LHCN-M2 (cell line): ENCODE measurements at places on chromosomes 6 and 20. TPM values are rescaled to one million over a fixed set of nuclear protein-coding genes. Genes with fewer than 3 reads are reported as not detected.

FAXC gene
- total RNA-seq: 0.90 and 2.9 TPM in 2 replicates

DUSP15 gene
- total RNA-seq: 0.11 TPM in 1 of 2 replicates, not detected in the other

DSP gene
- total RNA-seq: 4.5 and 5.5 TPM in 2 replicates

RGL2 gene
- total RNA-seq: 20.6 and 24.4 TPM in 2 replicates

BCAS1 gene
- 0.06 TPM in 1 of 2 replicates, not detected in the other for total RNA-seq

EPPIN gene
- not detected in 2 replicates for total RNA-seq

DNA sequence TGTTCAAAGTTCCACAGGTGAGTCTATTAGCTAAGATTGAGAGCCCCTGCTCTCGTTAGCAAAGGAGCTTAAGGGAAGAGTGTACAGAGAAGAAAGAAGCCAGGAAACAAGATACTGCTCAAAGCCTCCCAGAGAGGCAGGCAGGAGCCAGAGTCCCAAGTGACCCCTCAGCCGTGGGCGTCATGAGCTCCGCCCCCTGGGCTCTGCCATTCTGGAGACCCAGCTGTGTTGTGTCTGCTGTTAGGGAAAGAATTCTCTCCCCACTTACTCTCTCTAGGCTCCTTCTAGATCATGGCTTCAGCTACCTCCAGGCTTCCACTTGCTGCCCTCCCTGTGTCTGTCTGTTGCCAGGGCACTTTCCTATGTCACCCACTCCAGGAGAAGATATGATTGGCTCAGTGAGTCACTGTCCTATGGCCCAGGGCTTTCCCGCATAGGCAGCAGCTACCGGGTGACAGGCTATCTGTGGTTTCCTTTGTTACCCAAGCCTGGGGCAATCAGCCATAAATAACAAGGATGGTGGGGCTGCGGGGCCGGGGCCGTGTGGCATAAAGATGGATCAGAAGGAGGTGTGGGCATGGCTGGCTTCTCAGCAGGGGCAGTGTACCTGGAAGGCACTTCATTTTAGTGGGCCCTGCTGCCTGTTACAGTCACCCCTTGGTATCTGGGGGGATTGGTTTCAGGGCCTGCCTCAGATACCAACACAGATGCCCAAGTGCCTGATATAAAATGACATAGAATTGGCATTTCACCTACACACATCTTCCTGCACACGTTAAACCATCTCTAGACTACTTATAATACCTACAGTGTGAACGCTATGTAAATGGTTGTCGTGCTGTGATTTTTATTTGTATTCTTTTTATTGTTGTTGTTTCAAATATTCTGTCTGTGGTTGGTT is 118.9 kb downstream of the ARMC2 start:
- DNase-seq: peak; percentile 56

DNA sequence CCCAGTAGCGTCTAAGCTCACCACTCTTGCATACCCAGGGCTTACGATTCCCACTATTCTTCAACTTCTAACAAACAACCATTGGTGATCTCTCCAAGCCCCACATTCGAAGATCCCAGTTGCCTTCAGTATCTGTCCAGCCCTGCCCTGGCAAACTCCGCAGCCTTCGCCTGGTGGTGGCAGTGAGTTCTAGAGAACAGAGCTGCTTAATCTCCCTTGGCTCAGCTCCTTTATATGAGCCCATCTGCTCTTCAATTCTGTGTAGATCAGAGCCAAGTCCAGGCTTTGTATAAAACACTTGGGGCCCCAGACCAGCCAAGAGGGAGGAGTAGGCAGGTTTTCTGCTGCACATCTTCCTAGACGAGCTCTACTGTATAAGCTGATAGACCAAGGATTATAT is 193.3 kb downstream of the PHACTR1 start:
- no peak for DNase-seq

- no peak for DNase-seq
Measured at GRCh38 chr20:18056174-18057100, 1.3 kb downstream of the OVOL2 start.

DNA sequence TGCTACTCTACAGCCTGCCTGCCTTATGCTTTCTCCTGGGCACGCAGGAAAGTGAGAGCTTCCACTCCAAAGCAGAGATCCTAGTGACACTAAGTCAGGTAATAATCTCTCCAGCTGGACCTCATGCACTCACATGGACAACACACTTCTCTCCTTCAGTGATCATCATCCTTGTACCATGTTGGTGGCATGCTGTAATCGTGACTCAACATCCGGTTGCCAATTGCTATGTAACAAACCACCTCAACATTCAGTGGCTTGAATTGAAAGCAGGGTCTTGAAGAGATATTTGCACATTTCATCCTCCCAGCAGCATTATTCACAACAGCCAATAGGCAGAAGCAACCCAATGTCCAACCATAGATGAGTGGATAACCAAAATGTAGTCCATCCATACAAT is 40.3 kb upstream of the PPP1R3G start:
- peak; percentile 16 for DNase-seq

- DNase-seq: no peak
Measured at GRCh38 chr20:47350691-47351545, 5.6 kb downstream of the ZMYND8 start.

DNA sequence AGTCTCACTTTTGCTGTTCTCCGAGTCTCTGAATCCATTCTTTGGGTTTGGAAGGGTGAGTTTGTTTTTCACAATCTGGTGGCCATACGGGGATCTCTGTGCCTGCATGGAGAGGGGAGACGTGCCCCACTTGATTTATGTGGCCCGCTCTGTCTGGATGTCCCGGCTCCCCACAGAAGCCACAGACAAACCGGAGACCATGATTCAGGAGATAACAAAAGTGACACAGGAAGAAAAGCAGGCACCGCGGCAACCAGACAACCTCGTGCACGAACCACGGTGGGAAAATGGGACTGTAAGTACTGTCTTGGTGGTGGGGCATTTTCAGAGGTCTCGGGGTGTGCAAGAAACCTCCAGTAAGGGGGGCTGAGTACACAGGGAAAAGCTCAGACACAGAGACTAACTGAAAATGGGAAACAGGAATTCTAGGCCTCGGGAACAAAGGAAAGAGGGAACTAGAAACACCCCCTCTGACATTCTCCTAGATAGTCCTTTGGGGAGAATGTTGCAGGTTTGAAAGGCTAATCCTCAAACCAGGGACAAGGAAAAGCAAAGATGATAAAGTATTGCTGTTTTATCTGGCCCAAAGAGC is 22.1 kb upstream of the ZNF318 start:
- DNase-seq: no peak

- DNase-seq: peak; percentile 73
Measured at GRCh38 chr6:26336355-26337198, 28.4 kb upstream of the BTN3A2 start.

DNA sequence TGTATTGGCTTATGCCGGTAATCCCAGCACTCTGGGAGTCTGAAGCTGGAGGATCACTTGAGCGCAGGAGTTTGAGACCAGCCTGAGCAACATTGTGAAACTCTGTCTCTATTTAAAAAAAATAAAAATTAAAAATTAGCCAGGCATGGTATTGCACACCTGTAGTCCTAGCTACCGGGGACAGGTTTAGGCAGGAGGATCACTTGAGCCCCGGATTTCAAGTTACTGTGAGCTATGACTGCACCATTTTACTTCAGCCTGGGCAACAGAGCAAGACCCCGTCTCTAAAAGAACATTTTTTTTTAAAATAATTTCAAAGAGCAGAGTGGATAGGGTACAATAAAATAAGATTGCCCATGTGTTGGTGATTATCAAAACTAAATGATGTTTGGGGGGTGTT is 482.9 kb upstream of the SOX4 start:
- no peak for DNase-seq

DNA sequence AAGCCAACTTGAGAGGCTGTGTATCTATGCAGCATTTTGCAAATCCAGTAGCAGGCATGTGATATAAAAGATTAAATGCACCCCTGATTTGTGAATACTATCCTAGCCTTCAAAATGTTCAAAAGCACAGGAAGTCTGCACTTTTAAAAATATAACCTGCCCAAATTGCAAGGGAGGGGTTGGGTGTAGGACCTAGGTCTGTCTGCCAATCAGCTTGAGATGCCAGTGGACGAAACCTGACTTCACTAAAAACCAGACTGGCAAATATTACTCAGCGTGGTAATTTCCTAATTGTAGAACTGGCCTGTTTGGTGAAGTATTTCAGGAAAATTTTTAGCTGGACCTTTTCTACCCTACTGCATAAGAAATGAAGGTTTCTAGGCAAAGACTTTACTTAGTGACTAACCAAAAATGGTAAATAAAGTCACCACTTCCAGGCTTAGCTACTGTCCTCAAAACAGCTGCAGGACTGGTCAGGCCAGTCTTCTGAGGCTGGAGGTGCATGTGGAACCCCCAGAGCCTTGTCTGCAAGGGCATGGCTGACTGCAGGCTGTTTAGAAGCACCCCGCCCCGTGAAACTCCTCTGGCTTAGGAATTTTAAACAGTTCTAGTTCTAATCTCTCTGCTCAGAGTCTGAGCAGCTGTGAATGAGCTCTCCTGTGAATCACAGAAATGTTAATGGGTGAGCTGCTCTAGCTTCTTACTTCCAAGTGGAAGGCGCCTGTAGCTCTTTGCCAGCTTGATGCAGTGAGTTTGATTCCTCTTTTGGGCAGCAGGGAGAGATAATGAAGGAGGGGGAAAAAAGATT is 104.4 kb upstream of the ESR1 start:
- peak; percentile 14 for DNase-seq
